MCF 10A (cell line): ENCODE measurements at places on chromosomes 11 and 22.

DNA sequence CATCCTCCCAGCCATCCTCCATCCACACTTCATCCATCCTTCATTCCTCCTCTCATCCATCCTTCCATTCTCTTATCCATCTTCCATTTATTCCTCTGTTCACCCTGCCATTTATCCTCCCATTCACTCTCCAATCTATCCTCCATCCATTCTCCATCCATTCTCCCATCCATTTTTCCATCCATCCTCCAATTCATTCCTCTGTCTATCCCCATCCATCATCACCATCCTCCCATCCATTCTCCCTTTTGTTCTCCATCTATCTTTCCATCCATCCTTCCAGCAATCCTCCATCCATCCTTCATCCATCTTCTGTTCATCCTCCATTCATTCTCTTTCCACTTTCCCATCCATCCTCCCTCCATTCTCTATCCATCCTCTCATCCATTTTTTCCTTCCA, 28.7 kb downstream of the IGLL1 start:
- DNase-seq, result no peak

GRCh38 chr11:70597751-70598625, 199.7 kb downstream of the CTTN start:
- no peak for DNase-seq

GRCh38 chr22:20229916-20230775, 38.0 kb downstream of the RTN4R start:
- no peak for DNase-seq

DNA sequence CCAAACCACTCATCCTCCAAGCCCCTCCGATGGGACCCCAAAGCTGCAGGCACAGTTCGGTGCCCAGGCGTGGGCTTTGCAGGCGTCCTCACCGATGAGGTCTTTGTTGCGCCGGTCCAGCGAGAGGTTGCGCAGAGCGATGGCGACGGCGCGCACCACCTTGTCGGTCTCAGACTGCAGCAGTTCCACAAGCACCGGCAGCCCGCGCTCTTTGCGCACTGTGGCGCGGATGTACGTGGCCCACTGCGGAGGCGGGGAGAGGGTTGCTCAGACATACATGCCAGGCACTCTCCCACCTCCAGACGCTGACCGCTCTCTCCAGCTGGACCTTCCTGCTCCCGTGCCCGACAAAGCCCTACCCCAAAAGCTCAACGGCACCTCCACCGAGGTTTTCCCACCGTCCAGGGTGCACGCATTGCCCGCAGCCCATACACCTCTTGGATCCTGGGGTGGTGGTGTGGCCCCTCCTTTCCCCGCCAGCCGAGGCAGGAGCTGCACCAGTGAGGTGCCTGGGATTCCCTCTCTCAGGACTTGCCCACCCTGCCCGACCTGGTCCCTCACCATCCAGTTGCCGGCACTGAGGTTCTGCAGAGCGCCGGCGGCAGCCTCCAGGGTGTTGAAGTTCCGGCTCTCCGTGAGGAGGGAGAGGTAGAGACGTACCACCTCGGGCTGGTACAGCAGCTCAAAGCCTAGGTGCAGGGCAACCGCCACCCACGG, 32.1 kb upstream of the TXNRD2 start:
- DNase-seq, result no peak

- no peak for DNase-seq
Measured at GRCh38 chr11:79189055-79189454, 251.8 kb downstream of the TENM4 start.

- DNase-seq, result no peak
Measured at GRCh38 chr11:19846654-19847305, 134.1 kb downstream of the NAV2 start.

DNA sequence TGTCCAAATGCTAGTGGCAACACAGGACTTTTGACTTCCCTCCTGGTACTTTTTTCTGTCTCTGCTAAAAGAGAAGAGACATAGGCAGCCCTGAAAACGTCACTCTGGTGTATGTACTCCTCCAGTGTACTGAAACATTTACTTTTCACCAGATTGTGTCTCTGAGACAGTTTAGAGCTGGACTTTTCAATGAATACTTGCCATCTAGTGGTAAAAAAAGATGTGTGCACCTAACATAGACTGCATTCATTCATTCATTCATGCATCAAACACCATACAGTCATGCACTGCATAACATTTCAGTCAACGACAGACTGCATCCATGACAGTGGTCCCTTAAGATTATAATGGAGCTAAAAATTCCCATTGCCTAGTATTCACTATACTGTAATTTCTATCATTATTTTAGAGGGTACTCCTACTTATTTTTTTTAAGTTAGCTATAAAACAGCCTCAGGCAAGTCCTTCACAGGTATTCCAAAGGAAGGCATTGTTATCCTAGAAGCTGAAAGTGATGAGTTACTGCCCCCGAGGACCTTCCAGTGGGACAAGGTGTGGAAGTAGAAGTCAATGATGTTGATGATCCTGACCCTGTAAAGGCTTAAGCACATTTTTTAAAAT, 186.2 kb downstream of the SPON1 start:
- peak; percentile 52 for DNase-seq

GRCh38 chr22:47199261-47199978, 437.0 kb downstream of the TBC1D22A start:
- DNase-seq, result no peak
